ENCODE measurements at places on chromosomes 12 and 14.

- DNase-seq: no peak
Observed at GRCh38 chr12:66538970-66539369, 139.9 kb downstream of the GRIP1 start.

- DNase-seq: no peak
Observed at GRCh38 chr14:99412117-99413061, 68.3 kb downstream of the SETD3 start.

DNA sequence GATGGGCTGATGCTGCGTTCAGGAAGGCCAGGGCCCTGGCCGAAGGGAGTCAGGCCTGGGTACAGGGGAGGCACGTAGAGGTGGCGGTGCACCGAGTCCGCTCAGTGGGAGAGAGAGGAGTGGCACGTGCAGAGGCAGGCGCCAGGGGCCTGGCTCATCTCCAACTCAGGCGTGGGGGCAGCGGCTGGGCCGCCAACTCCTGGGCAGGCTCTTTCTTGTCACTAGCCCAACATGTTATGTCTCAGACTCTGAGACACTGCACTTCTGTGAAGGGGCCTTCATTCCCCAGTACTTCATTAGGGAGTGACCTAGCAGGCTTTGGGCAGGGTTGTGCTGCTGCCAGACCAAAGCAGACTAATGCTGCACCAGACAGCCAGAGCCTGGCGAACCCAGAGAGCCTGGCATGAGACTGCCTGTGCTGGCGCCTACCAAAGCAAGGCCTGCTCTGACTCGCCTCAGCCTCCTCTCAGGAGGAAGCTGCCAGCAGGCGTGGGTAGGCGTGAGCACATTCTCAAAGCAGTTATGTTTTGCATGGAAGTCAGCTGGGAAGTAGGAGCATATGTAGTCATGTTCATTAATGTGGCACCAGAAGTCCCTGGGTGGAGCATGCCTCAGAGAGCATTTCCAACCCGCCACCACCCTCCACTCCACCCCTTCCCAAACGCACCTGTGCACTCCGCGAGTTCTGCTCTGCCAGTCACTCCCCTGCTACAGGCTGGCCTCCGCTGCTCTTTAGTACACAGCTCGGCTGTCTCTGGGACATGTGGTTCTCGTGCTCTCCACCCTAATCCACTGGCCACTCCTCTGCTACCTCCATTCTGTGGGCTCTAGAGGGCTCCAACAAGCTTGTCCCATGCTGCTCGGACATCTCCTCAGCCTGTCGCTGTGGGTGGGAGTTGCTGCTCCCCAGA lies 9.7 kb downstream of the CKB start:
- no peak for DNase-seq

- no peak for DNase-seq
Observed at GRCh38 chr12:132342251-132343227, 13.2 kb upstream of the GALNT9 start.

- no peak for DNase-seq
Observed at GRCh38 chr12:32457251-32458025, 58.1 kb downstream of the FGD4 start.

DNA sequence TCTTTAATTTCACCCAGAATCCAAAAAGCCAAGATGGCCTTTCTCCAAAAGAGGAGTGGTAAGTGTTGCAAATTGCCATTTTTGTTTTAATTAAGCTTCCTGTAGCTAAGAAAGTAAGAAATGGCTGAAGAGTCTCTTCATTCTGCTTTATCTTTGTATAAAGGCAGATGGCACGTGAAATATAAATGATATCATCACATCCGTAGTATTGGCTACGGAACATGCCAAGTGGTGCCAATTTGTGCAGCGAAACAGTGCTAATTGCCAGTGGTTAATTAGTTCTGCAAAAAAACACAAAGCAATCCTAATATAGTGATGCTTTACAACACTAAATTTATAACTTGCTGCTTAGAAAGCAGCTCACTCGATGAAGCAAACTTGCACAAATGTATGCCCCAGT lies 29.4 kb downstream of the PLEKHG7 start:
- DNase-seq: no peak

GRCh38 chr14:103600503-103600902 lies 28.5 kb upstream of the KLC1 start:
- DNase-seq: no peak

DNA sequence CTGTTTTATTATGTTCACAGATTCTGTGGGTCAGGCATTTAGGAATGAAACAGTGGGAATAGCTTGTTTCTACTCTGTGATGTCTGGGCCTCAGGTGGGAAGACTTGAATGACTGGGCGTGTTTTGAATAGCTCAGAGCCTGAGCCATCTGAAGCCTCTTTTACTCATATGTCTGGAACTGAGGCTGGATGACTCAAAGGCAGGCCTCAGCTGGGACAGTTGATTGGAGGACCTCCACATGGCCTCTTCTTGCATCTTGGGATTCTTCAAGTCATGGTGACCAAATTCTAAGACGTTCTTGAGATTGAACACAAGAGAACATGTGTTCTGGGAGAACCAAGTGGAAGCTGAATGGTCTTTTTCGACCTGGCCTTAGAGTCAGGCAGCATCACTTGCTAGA lies 45.8 kb upstream of the TBX3 start:
- no peak for DNase-seq

DNA sequence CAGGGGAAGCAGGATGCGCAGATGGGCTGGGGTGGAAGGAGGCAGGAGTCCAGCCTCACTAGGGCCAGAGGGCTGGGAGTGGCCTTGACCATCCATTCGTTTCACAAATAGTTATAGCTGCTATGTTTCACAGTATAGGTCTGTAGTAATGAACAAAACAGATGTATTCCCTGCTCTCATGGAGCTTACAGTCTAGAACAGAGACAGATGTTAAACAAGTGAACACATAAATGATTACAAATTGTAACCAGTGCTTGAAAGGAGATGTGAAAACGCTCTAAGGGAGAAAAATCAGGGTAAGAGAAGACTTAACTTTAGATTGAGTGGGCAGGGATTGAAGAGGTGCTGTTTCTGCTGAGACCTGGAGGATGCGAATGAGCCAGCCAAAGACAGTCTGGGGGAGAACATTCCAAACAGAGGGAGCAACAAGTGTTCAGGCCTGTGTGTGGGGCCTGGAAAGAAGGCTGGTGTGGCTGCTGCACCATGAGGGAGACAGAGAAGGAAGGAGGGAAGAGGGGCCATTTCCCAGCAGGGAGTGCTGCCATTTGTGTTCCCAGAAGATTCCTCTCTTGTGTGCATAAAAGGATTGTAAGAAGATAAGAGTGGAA lies 14.6 kb downstream of the CFAP251 start:
- DNase-seq: no peak

DNA sequence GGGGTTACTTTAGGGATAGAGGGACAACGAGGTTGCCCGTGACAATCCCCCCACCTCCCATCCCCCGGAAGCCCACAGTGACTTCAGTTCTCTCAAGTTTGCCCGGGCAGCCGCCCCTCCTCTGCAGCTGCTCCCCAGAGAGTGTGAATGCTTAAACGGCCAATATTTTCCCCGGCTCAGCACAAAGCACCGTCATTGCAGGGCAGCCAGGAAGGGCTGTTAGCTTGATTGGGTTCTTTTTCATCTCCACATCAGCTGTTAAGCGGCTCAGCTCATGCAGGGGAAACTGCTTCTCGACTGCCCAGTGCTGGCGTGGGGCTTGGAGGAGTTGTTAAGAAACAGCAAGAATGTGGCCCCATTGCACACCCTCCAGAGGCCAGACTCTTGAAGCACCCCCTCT lies 120.5 kb upstream of the NCOR2 start:
- DNase-seq: no peak

DNA sequence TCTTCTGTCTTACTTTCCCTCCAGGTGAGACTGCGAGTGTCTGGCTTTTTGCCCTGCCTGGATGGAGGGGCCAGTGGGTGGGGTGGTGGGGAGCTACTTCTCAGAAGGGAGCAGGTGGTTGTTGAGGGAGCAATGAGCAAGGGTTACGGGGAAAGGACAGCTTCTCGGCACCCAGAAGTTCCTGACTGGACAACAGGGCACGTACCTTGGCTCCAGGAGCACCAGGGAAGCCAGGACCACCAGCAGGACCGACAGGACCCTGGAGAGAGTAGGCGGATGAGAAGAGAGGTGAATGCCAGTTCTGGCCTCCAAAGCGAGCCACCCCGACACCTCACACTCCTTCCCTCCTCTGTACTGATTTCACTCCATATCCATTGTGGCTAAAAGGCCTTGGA lies 15.3 kb downstream of the COL2A1 start:
- no peak for DNase-seq
